Amygdala (tissue), 56 donors: ENCODE measurements at places on chromosomes 3 and 15.

GRCh38 chr3:139797724-139798343 is 120.1 kb upstream of the NMNAT3 start:
- no peak for DNase-seq

DNA sequence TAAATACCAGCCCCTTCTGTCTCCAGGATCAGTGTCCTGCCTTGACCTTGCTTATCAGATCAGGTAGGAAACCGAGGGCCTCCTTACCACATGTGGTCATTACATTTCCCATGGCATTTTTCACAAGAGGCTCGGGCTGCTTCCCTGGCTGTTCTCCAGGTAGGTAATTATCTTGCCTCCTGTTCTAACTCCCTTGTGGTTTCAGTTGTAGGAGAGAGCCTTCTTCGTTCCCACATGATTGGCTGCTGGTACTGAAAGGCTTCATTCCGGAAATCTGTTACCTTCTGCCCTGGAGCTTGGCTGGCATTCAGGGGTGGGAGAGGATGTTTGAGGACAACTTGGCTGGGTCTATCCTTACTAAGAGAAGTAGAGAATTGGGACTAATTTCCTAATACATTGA is 46.8 kb upstream of the RORA start:
- no peak for DNase-seq

DNA sequence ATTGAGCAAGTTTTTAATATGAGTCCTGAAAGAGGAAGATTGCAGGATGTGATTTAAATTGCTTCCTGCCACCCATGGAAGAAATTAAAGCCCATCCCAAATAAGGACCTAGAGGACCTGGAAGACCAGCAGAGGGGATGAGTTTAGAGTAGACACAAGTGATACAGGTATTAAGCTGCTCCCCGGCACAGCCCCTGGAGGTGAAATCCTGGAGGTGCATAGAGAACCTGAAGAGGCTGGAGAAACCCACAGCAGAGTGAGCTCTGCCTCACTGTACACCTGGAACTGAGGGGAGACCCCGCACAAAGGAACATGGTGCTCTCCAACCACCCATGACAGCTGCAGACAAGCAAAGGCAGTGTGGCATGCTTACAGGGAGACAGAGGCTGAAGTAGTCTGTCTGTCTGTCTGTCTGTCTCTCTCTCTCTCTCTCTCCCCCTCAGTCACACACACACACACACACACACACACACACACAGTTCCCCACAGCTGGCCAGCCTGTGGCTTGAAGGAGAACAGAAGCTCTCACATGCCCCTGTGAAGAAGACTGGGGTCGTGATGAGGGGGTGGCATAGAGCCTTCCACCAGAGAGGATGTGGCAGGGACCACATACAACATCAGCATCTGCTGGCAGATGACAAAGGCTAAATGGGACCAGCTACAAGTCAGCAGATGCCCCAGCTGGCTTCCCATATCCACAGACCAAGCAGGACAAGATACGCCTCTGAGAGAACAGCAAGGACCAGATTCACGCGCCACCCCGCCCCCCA is 38.1 kb downstream of the FSIP1 start:
- DNase-seq, result no peak

- DNase-seq, result no peak
Measured at GRCh38 chr15:92651877-92652575, 3.5 kb downstream of the FAM174B start.
